ENCODE measurements at places on chromosomes 2 and 18. TPM values are rescaled to one million over a fixed set of nuclear protein-coding genes. Genes with fewer than 3 reads are reported as not detected.

GRCh38 chr18:9177031-9177430 is 40.5 kb downstream of the ANKRD12 start:
- DNase-seq: no peak

- DNase-seq: no peak
Measured at GRCh38 chr2:25955036-25955435, 27.3 kb downstream of the KIF3C start.

GRCh38 chr2:78601113-78601512 is 424.4 kb upstream of the REG3G start:
- no peak for DNase-seq

- no peak for DNase-seq
Measured at GRCh38 chr2:68918497-68918896, 34.2 kb downstream of the GKN2 start.

- no peak for DNase-seq
Measured at GRCh38 chr2:60659026-60659425, 97.0 kb upstream of the PAPOLG start.

GRCh38 chr2:2588777-2589176 is 257.7 kb upstream of the MYT1L start:
- DNase-seq: no peak

DNA sequence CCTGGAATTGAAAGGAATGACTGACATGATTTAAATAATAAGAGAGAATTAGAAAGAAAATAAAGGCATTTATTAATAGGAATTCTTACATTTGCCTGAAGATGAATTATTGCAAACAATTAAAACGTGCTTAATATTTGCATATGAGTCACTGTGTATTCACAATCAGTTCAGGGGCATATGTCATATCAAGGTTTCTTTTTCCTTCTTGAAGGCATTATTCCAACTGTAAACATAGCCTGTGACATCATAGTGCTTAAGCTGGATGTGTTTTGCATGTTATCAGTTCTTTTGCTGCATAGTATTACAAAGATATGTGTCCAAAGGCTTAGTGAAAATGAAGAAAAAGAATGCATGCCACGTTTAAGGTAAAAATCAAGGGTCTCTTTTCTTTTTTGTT is 80.8 kb downstream of the MEIS1 start:
- no peak for DNase-seq

DNA sequence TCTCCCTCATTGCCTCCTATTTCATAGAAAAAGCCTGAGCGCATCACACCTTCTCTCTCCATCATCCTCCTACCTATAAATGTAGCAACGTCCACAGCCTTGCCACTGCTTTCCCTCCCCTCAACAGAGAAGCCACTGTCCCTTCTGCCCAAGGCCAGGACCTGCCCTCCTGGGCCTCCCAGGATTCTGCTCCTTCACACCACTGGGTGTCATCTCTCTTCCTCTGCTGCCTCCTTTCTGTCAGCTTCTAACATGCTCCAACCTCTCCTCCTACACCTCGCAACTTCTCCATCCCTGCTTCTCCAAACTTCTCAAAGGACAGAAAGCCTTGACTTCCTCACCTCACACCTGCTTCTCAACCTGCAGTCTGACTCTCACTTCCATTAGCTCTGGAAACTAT is 21.2 kb upstream of the ME2 start:
- no peak for DNase-seq

DNA sequence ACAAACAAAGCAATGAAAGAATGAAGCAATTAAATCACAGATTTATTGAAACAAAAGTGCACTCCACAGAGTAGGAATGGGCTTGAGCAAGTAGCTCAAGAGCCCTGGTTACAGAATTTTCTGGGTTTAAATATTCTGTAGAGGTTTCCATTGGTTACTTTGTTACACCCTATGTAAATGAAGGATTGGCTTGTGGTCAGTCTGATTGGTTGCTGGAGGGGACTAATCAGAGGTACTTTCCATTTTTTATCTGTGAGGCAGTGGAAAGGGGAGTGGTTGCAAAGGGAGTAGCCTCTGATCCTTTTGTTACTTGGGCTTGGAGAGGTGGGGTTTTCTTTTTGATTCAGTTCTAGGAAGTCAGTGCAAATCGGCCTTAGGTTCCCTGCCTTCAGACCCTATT is 253.3 kb downstream of the ARL6IP6 start:
- no peak for DNase-seq

GRCh38 chr2:217902379-217903141 is 100.2 kb downstream of the TNS1 start:
- peak; percentile 83 for DNase-seq

DNA sequence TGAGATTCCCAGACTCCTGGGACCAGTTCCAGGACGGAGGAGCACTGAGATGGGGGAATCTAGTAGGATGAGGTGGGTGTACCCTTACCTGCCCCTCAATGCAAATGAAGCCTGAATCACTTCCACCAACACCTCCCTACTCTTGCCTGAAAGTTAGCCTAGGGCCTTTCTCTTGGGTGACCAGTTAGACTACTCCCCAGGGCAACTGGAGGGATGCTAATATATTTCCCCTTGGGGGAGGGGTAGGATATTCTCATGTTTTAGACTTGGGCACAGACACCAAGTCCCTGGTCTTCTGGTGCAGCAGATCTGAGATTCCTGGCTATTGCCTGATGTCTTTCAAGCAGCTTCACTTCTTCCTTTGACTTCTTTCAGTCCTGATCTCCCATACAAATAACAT is 334.5 kb downstream of the ALK start:
- no peak for DNase-seq

DNA sequence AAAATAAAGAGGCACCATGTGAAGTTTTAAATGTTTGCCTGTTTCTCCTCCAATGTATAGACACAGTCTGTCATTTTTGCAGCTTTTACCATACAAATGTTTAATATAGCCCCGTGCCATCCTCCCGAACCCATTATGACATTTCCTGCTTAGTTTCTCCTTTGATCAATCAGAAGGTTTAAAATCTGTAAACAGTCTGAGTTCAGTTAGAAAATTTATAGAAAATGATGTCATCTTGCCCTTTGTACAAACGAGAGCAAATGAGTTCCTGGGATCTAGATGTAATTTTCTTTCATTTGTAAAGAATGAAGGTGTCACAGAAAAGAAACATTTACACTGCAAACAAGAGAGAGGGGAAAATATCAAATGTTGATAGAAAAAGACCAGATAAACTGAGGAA is 62.7 kb upstream of the NFU1 start:
- no peak for DNase-seq

DNA sequence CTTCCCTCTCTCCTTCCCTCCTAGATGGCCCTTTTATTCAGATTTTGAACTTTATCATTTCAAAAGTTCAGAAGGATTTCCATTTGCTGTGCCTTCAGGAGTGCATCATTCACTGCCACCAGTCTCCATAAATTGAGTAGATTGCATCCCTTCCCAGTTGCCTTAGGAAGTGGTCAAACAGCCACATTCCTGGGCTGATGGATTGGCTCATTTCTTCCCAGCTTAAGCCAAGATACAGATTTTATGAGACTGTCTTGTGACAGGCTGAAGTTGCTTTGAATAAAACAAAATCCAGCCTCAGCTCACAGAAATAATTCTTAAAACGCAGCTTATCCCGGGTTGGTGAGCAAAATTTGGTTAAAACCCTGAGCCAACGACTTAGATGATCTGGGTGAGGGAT is 9.8 kb downstream of the NRP2 start:
- no peak for DNase-seq

- DNase-seq: no peak
Measured at GRCh38 chr2:228092056-228092455, 89.4 kb downstream of the SPHKAP start.

DNA sequence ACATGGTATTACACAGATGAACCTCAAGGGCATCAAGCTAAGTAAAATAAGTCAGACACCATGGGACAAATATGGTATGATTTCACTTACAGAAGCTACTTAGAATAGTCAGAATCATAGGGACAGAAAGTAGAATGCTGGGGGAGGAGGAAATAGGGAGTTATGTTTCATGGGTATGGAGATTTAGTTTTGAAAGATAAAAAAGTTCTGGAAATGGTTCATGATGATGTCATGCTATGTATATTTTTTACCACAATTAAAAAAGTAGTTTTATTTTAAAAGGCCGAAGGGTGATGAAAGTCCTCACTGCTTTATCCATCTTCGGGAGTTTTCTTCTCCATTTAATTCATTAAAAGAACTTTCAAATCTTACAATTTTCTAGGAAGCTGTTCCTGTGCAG is 181.9 kb downstream of the CALCRL start:
- no peak for DNase-seq

DNA sequence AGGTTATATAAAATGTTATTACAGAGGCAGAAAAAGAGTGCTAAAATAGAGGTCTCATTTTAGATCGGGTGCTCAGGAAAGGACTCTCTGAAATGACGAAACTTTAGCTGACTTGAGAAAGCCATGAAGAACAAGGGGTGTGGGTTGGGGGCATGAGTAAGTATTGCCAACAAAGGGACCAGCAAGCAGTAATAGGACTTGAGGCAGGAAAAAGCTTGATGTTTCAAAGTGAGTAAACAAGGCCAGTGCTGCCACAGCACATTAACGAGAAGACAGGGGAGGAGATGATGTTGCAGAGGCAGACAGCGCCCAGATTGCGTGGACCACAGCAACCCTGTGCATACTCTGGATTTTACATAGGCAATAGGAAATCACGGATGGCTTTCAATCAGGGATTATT is 318.8 kb downstream of the ZEB2 start:
- DNase-seq: no peak

DNA sequence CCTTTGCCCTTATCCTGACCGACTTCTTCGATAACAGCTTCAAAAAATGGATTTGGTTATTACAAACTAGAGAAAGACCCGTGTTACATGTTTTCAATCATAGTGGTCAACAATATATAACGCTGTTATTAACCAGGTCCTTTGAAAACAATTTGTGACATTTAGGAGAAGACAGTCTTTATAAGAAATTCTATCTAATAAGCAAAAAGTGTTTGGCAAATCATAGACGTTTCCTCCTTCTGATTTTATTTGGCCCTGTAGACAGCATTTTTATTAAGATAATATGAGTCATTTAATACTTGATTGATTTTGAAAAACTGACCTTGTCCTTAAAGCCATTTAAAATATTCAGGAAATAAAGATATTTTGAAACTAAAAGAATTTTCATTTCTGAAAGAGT is 160.5 kb upstream of the DAPL1 start:
- no peak for DNase-seq

GRCh38 chr2:40030456-40030975 is 251.5 kb upstream of the THUMPD2 start:
- no peak for DNase-seq

DNA sequence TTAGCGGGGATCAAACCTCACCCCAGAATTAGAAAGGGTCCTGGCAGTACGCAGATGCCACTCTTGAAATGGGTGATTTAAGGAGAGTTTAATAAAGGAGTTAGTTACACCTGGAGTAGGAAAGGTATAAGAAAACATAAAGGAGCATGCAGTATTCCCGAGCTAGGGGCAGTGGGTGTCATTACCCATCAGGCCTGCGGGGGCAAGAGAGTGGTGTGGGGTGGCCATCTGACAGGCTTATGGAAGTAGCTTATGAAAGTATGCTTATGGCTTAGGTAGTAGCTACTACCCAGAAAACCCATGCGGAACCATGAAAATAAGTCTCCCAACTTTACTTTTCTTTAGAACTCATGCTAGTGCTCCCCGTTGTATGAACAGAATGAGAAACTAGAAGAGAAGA is 568.9 kb upstream of the ACVR2A start:
- DNase-seq: no peak

GRCh38 chr18:48931680-48932461 is 18.9 kb downstream of the SMAD7 start:
- DNase-seq: no peak

DNA sequence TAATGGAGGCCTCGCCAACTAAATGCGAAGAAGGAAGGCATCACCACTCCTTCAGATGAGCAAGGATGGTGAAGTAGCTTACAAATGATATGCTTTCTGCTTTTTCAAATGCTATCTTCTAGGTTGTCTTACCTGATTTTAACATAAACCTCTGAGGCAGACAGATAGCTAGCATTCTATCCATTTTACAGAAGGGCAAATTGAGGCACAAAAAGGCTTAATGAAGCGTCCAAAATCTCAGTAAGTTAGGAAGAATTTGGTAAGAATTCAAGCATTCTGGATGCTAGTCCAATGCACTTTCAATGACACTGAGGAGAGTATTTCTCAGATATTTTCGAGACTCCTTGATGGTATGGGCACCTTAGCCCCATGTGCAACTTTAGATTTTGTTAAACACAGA is 81.8 kb downstream of the LRP2 start:
- no peak for DNase-seq

DNA sequence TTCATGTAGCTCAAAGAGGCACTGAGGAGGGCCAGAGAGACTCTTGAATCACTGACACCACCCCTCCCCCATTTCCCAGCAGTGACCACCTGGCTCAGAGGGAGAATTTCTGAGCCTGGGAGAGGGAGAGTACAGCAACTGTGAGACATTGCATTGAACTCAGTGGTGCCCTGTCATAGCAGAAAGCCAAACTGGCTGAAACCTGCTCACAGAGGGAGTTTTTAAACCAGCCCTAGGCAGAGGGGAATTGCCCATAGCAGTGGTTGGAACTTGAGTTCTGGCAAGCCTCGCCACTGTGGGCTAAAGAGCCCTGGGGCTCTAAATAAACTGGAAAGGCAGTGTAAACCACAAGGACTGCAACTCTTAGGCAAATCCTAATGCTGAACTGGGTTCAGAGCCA is 243.1 kb downstream of the ADCYAP1 start:
- DNase-seq: no peak

DNA sequence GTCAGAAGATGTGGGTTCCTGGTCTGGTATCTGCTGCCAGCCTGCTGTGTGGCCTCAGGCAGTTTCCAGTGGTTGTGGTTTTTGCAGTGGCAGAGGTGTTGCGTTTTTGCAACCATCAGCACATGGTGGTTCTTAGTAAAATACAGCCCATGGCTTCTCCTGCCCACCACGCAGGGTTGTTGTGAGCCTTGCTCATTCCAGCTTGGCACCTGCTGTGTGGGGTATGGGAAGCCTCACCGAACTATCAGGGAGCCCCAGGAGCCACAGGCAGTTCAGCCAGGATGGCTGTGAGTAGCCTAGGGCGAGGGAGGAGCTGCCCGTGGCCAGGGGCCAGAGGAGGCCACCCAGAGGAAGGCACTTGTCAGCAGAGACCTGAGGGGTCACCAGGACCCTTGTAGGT is 9.8 kb downstream of the ARID5A start:
- DNase-seq: no peak

The NDC80 gene
- 1.3 TPM for total RNA-seq

The MERTK gene
- 8.6 TPM for total RNA-seq

The HOXD4 gene
- total RNA-seq: not detected

The TCF23 gene
- total RNA-seq: not detected

The UGT1A10 gene
- under 0.01 TPM for total RNA-seq

The DRC1 gene
- not detected for total RNA-seq

The MATN3 gene
- not detected for total RNA-seq

The FAP gene
- not detected for total RNA-seq

The SLC5A7 gene
- not detected for total RNA-seq

The TMEFF2 gene
- not detected for total RNA-seq

The NTSR2 gene
- not detected for total RNA-seq

The PRSS56 gene
- total RNA-seq: not detected

The FAM124B gene
- 46.3 TPM for total RNA-seq

The PRLH gene
- not detected for total RNA-seq

The GKN2 gene
- not detected for total RNA-seq

The FIGN gene
- total RNA-seq: under 0.01 TPM

The ACMSD gene
- not detected for total RNA-seq

The TLK1 gene
- total RNA-seq: 8.6 TPM

The PRKAG3 gene
- not detected for total RNA-seq

The SDC1 gene
- total RNA-seq: 0.27 TPM

The LIMS3 gene
- total RNA-seq: 0.27 TPM

All from hematopoietic multipotent progenitor cell (in vitro differentiated cells).